ENCODE measurements at places on chromosomes 16 and 17. TPM values are rescaled to one million over a fixed set of nuclear protein-coding genes. Genes with fewer than 3 reads are reported as not detected.

DNA sequence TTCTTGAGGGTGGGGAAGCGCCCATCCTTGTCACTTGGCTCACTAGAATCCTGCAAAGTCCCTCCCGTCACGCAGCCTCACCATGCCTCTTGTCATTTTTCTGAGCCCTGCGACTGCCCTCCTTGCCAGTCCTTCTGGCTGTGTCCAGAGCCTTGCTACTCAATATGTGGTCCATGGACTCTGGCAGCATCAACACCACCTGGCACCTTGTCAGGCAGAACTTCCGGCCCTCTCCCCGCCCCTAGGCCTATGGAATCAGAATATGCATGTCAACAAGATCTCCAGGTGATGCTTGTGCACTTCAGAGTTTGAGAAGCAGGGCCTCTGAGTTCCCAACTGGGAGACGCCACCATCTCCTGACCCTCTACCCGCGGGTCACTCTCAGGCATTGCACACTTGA, 12.1 kb downstream of the PIMREG start:
- no peak for DNase-seq

- no peak for DNase-seq
Measured at GRCh38 chr17:59897090-59897489, 4.2 kb downstream of the RPS6KB1 start.

DNA sequence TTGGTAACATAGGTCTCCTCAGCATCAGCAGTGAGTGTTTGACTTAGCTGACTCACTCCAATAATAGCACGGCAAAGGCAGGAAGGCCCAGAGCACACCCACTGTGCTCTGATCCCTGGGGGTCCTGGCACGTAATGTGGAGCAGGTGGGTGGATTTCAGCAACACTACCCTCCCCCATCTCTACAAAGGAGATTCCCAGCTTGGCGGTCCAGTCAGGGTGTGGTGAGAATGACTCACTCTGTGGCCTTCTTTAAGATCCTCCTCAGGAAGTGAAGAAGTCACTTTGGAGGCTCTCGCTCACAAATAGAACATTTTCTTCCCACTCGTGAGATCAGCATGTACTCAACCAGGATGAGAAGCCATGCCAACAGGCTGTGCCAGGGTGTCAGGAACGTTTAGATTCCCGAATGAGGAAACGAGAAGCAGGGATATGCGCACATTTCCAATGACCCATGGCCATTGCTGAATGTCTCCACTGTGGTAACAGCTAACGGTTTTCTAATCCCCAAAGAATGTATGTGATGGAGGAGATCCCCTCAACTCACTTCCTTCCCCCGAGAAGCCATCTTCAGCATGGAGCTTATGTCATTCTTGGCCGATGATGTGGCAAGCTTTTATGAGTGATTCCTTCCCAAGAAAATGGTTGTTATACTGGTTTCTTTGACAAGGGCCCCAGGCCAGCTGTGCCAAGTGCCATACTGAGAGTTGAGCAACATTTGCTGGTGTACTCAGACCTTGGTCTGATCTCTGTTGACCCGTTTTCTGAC, 365.2 kb downstream of the C16orf95 start:
- no peak for DNase-seq

GRCh38 chr17:43529947-43530287, 16.2 kb downstream of the ETV4 start:
- DNase-seq = no peak

The CDH5 gene
- not detected for total RNA-seq

GRCh38 chr16:49739381-49739780, 116.5 kb downstream of the ZNF423 start:
- no peak for DNase-seq

DNA sequence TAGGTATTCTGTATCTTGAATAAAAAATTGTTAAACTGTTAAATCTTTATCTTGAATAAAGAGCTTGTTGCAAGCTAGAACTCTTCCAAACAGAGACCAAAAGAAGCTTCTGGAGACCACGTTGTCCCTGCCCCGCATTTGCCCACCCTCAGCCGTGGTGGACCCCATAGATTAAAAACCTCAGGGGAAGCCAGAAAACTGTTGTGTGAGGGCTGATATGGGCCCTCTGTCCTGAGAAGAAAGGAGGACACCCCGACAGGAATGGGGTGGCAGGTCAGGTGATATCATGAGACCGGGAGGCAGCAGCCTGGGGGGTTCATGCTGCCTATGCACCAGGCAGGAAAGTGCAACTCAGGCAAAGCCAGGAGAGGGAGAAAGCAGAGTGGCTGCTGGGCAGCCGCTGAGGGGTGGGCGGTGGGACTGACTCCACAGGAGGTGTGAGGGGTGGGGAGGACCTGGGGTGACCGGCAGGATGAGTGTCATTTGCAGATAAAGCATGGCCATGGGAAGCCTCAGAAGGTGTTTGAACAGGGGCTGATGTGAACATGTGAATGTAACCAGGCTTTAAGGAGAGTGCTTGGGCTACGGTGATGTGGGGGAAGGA, 147.8 kb downstream of the IRF8 start:
- no peak for DNase-seq

- DNase-seq = peak; percentile 74
Measured at GRCh38 chr16:4358831-4359561, 7.9 kb upstream of the PAM16 start.

The TMEM88 gene
- total RNA-seq = 1.2 TPM

DNA sequence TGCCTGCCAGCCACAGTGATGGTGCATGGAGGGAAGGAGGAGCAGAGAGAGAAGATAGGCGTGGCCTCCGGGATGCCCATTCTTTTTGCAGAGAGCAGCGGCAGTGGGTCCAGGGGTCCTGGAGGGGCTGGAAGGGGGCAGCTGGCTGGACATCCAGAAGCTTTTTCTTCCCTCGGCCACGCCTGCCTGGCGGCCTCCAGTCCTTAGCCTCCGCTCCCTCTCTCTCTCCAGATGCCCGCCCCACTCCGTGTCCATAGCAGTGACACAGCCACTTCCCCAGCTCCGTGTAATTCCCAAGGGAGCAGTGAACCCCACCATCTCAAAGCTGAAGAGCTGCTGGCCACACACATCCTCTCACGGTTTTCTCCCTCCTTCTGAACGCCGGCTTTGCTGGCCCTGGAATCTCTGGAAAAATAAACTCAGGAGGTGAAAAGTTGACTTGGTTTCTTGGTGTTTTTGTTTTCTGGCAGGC, 26.3 kb upstream of the CDC42EP4 start:
- no peak for DNase-seq

GRCh38 chr17:17030515-17031211, 11.6 kb upstream of the MPRIP start:
- DNase-seq = no peak

The PAGR1 gene
- 34.3 TPM for total RNA-seq

DNA sequence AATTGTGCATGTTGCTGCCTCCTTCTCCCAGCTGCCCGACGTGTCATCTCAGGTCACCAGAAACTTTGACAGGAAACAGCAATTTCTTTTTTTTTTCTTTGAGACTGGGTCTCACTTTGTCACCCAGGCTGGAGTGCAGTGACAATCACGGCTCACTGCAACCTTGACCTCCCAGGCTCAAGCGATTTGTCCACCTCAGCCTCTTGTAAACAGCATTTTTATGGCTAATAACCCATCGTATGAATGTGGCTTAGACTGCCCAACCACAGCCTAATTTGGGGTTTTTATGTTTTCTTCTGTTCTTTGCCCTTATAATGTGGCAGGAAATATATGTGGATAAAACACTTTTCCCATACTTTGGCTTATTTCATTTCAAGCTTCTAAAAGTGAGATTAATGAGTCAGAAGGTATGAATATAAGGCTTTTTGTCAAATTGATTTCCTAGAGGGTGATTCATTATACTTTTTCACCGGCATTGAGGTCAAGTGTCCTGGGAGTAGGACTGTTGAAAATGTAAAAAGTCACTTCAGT, 31.0 kb upstream of the SLC5A10 start:
- peak; percentile 46 for DNase-seq
